ENCODE measurements at places on chromosomes 3 and 15.

DNA sequence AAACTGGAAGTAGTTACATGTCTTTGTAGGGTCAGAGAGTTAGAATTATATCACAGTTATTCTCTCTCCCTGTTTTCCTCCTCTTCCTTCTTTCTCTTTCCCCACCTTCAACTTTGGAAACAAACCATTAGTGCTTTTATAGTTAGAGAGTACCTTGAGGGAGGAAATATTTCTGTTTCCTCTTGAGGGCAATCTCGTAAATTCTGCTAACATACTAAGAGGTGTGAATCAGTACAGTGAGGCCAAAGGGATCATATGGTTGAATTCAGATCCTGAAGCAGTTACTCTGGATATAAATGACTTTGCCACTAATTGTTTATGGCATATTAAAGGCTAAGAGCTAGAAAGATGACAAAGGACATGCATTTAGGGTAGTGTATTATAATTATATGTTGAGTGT, 60.3 kb upstream of the CCNL1 start:
- no peak for DNase-seq

- DNase-seq, result no peak
These were observed 558.7 kb upstream of the KCNMB2 start for GRCh38 chr3:177977381-177978158.

DNA sequence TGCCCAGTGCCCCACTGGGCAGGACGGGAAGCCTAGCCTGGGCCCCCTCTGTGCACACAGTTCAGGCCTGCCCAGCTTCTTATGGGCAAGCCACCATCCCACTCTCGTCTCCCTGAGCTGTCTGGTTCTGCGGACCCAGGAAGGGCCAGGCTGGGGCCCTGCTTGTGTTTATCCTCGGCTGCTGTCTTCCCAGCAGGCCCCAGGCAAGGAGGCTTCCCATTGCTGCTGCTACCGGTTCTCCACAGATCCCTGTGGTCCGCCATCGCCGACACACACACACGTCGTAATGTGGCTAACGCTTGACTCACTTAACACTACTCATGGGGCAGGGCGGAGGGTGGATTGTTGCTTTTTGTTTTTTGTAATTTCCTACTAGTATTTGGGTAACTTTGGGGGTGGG, 52.4 kb upstream of the SLC6A1 start:
- DNase-seq, result no peak

DNA sequence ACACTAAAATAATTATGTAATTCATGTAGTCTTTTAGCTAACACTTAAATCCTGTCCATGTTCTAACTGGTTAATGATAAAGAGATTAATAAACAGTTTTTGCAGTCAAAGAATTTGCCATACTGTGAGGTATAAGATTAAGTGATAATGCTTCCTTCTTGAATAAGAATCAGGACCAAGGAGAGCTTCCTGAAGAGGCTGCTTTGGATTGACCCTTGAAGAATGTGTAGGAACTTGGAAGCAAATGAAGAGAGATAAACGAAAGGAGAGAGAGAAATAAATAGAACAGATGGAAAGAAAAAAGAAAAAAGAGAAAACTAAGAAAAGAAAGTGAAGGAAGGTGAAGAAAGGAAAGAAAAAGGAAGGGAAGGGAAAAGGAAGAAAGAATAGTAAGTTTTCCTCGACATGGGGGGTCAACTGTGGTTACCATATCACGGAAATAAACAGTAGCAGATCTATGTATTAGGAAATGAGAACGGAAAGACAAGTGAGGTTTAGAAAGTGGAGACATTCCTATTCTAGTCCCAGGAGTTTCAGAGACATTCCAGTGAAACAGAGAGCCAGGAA, 539.8 kb downstream of the FGF12 start:
- no peak for DNase-seq

DNA sequence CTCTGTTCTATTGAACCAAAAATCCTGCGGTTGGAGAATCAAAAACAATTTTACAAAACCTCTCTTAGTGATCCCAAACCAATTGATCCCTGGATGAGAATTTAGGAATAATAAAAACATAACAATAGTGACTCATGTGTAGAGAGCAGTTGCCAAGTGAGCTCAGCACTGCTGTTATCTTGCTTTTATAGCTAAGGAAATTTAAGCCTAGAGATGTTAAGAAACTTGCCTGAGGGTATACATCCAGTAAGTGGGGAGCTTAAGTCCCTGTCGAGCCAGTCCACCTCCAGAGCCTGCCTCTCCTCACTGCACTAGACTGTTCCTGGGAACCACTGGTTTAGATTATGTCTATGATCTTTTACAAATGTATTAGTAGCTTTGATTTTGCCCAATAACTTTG, 358.4 kb upstream of the LMCD1 start:
- no peak for DNase-seq

DNA sequence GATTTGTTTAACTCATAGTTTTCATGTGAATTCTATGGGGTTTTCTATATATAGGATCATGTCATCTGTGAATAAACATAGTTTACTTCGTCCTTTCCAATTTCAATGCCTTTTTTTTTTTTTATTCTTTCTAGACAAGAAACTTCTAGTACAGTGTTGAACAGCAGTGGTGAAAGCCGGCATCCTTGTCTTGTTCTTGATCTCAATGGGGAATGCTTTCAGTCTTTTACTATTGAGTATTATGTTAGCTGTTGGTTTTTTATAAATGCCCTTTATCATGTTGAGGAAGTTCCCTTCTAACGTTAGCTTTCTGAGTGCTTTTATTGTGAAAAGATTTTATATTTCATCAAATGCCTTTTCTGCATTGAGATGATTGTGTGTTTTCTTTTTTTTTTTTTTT, 69.0 kb downstream of the SLMAP start:
- no peak for DNase-seq

GRCh38 chr3:136819731-136820679, 1.1 kb downstream of the SLC35G2 start:
- peak; percentile 16 for DNase-seq

GRCh38 chr3:20054549-20054987, 14.3 kb downstream of the KAT2B start:
- DNase-seq, result peak; percentile 40

DNA sequence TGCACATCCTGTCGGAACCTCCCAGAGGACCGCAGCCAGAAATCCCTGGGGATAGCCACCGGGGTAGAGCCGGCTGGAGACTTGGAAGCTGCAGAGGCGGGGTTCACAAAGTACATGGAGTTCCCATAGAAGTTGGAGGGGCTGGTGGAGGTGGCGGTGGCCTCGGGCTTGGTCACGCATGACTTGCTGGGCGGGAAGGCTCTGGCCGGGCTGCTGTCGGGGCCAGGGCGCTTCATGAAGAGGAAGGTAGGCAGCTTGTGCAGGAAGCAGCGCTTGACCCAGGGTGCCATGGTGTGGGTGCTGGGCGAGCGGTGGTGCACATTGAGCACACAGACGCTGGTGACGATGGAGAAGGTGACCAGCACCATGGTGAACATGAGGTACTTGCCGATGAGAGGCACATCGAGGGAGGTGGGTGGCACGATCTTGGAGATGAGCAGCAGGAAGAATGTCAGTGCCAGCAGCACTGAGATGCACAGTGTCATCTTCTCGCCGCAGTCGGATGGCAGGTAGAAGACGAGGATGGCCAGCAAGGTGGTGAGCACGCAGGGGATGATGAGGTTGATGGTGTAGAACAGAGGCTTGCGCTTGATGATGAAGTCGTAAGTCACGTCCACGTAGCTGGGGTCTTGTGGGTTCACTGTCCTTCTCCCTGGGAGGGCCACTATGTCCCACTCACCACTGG, 8.4 kb upstream of the CHRNA3 start:
- DNase-seq, result no peak

GRCh38 chr3:57981483-57982087, 26.6 kb upstream of the FLNB start:
- DNase-seq, result no peak

Measured in T-cell (primary cell).